Transverse colon (tissue), 4 donors: ENCODE measurements at places on chromosomes 5 and 9. TPM values are rescaled to one million over a fixed set of nuclear protein-coding genes. Genes with fewer than 3 reads are reported as not detected.

- no peak overlapping the region for H3K27ac ChIP-seq
- no peak overlapping the region for H3K4me3 ChIP-seq
- no peaks in the 10 kb centered on the region for H3K36me3 ChIP-seq
- no peak for DNase-seq
- no peaks in the 10 kb centered on the region for H3K27me3 ChIP-seq
- H3K4me1 ChIP-seq, result no peaks in the 10 kb centered on the region
These were observed 12.6 kb downstream of the QSOX2 start for GRCh38 chr9:136232969-136233368.

SPIN1 gene
- 60.8 TPM for total RNA-seq

LCN15 gene
- 6.4 TPM for total RNA-seq

DNA sequence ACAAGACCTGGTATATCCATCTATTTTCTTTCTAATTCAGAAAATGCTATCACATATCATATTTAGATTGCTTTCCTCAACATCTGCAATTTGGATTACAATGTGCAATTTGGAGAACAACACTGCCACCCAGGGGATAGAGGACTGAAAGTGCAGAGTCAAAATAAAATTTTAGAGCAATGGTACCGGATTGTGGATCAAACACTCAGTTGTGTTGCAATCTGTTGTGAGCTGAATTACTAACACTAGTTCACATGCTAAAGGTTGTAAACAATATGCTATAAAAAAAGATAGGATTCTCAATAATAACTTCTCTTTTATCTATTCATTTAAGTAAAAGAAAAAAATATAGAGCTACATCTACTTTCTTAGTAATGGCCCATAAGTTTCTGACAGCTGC is 11.9 kb upstream of the SRFBP1 start:
- H3K4me1 ChIP-seq, result no peaks in the 10 kb centered on the region
- peak; percentile 21 for DNase-seq
- no peak overlapping the region for H3K27ac ChIP-seq

BARHL1 gene
- total RNA-seq, result not detected

ABLIM3 gene
- total RNA-seq, result 4.2 TPM
